ENCODE measurements at places on chromosomes 5 and 9. TPM values are rescaled to one million over a fixed set of nuclear protein-coding genes. Genes with fewer than 3 reads are reported as not detected.

IL3 gene
- total RNA-seq: not detected

FER gene
- 5.9 TPM for total RNA-seq

ANP32B gene
- total RNA-seq: 286 TPM

PCDH1 gene
- 6.0 TPM for total RNA-seq

CARD9 gene
- total RNA-seq: 1.5 TPM

RMI1 gene
- 13.1 TPM for total RNA-seq

GLIPR2 gene
- 7.7 TPM for total RNA-seq

SLCO6A1 gene
- not detected for total RNA-seq

DDX4 gene
- total RNA-seq: not detected

SMIM33 gene
- not detected for total RNA-seq

PCDHA1 gene
- total RNA-seq: 0.15 TPM

NR6A1 gene
- 1.7 TPM for total RNA-seq

RARS1 gene
- total RNA-seq: 95.4 TPM

S1PR3 gene
- 43.2 TPM for total RNA-seq

HTR4 gene
- total RNA-seq: not detected

NCBP1 gene
- 27.3 TPM for total RNA-seq

MEIKIN gene
- not detected for total RNA-seq

BNIP1 gene
- total RNA-seq: 15.6 TPM

IL4 gene
- not detected for total RNA-seq

Data from A549 treated with GW870086 at 1 μM for 4 hours (cell line).